ENCODE measurements at places on chromosomes 5 and 9.

DNA sequence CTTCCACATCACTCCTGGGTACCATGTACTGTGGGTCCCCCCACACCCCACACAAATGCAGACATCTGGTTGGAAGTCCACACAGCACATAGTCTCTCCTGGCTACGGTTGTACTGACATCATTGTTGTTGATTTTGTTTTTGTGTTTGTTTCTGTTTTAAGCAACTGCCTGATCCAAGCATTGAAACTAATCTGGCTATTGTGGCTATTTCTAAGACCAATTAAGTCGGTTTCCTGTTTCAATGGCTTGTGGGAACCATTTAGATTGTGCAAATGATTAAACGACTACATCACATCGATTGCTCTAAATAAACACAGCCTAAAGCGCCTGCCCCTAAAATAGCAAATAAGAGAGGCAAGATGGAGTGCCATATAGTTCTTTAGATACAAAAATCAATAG is 226.8 kb upstream of the IRX4 start:
- no peak for DNase-seq

- peak; percentile 57 for DNase-seq
Measured at GRCh38 chr5:168947212-168947868, 353.6 kb downstream of the SLIT3 start.

DNA sequence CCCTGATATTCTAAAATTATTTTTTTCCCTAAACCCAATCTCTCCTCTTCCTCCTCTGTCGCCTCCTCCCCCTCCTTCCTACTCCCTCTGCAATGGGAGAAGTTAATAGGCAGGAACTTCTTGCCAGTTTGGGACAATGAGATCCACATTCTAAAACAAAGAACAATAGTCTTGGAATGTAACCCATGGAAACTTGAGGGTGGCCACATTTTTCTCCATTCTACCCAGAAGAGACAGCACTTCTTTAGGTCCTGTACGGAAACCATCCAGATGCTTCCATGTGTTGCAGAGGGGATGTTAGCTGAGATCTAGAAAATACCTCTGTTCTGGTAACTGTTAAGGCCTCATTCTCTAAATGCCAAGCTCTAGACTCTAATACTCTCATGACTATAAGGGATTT is 10.0 kb downstream of the SPARC start:
- DNase-seq = no peak

GRCh38 chr9:106893088-106893487 is 30.1 kb downstream of the ZNF462 start:
- DNase-seq = peak; percentile 69

DNA sequence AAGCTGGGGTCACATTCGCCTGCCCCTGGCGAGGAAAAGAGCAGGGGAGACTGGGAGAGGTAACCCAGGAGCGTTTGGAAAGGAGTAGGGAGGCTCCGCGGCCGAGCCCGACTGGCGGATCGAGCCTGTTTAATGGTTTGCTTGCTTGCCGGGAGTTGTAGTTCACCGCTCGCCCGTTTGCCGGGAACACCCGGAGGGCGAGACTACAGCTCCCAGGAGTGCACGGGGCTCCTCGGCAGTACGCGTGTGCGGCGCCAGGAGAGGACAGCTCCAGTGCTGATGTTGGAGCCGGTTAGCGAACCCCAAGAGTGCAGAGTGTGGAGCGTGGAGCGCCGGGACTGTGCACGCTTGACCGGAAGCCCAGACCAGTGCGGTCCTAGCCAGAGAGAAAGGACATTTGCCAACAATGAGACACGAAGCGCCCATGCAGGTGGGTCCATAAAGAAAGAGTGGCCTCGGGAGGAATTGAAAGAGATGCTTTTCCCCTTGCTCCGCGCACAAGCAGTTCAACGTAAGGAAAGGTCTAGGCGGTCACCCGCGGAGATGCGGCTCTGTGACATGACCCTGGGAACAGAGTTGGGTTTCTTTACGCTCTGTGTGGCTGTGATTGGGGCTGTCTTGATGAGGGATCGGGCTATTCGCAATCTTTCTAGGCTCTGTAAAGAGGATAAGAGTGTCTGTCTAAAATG is at the start of gene RAB3C:
RAB3C (plus strand) TSS at position 273 of the 689 bp plus-strand sequence; CDS start at position 407, 134 bp downstream.
- DNase-seq = peak; percentile 87

DNA sequence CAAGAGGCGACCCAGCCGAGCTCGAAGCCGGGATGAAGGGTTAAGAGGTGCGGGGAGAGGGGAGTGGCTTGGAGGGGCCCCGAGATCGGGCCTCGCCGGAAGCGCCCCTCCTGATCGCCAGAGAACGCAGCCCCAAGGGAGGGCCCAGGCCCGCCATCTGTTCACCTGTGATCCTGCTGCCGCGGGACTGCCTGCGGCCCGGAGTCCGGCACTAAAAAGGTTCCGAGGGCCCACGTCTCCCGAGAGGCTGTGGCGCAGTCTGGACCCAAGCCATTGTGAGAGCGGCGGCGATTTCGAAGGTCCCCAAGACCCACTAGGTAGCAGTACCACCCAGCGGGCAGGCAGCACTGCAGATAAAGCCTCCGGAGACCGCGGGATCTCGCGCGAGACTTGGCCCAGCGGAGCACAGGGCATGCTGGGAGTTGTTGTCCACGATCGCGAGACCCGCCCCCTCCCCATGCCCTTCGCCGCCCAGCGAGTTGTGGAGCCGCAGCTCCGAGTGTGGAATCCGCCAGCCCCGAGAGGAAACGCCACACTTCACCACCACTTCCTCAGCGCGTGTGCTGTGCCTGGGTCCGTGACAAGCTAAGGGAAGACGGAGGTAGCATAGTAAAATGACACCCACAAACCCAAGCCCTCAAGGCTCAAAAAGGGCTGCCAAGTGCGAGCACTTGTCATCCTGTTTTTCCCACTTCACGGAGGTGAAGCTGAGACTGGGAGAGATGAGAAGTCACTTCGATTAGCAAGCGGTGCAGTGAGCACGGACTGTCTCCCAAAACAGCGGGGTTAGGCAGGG is at the start of gene KIAA1191:
KIAA1191 (minus strand) TSS at position 328 of the 796 bp plus-strand sequence. CDS start 2,256 bp downstream, outside the sequence.
- DNase-seq = peak; percentile 84

DNA sequence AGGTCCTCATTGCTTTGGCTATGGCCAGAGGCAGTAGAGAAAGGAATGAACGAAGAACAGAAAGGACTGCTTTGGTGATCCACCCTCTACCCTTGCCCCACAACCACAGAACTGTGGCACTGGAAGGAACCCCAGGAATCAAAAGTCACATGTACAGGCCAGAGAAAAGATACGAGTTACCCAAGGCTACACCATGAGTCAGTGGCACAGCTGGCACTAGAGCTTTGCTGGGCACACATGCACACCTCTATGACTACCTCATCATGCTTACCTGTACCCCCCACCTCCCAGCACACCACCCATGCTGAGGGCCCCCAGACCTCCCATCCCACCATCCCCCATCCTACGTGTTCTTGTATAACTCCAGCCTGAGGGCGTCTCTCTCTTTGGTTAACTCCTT is 13.1 kb downstream of the GOLGA2 start:
- DNase-seq = no peak

- DNase-seq = peak; percentile 29
Measured at GRCh38 chr5:138573949-138574670, 1.1 kb downstream of the HSPA9 start.

All from fibroblast of skin of right quadriceps (primary cell).